ENCODE measurements at places on chromosomes 5 and 9. TPM values are rescaled to one million over a fixed set of nuclear protein-coding genes. Genes with fewer than 3 reads are reported as not detected.

- no peak for DNase-seq
Measured at GRCh38 chr9:115978659-115979096, 174.9 kb upstream of the PAPPA start.

GRCh38 chr5:91381774-91382359 lies 1.2 kb downstream of the ARRDC3 start:
- peak; percentile 59 for DNase-seq

DNA sequence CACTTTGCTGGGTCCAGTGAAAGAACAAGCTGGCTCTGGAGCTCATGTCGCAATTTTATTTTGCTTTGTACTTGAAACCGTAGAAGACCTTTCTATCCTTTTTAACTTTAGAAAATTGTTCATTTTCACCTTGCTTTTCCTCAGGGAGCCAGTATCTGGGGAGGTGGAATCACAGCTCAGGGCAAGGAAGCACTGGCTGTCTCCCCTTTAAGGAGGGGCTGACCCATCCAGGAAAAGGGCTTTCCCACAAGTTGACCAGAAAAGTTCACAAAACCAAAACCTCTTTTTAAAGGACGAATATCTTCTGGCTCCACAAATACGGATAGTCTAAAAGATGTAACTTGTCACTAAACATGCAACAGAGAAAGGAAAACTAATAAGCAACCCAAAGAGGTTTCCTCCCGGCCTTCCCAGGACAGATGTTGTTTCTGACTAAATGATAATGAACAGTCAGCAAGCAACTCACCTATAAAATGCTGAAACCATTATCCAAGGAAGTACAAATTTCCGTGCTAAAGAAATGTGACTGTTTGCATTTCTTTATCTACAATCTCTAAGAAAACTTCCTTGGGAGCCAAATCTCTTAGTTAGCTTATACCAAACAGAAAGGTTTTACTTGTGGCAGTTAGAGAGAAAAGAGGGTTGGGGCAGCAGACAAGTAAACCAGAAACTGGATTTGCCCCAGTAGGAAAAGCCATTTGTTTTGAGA lies 278.2 kb downstream of the PLK2 start:
- no peak for DNase-seq

DNA sequence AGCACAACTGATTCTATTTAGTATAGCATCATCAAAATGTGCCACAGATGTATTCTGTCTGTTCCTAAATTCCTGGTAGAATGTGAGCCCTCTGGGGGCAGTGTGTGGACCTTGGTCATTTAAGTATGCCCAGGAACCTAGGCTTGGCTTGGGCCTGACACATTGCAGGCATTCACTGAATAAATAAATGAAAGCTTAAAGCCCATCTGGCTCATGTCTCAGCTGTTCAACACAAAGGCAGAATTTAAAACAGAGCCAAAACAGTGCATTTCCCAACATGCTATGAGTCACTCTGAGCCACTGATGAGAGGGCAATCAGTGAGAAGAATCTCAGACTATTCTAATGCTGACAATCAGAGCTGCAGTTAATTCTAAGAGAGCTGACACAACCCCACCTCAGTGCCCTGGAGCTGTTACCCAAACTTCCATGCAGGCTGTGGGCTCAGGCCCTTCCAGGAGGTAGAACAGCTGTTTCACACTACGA lies 8.1 kb downstream of the FAM193B start:
- DNase-seq, result peak; percentile 95

GRCh38 chr5:149072791-149073190 lies 9.9 kb upstream of the SH3TC2 start:
- DNase-seq, result no peak

GRCh38 chr9:129806061-129806460 lies 3.1 kb downstream of the TOR1B start:
- DNase-seq, result no peak

DNA sequence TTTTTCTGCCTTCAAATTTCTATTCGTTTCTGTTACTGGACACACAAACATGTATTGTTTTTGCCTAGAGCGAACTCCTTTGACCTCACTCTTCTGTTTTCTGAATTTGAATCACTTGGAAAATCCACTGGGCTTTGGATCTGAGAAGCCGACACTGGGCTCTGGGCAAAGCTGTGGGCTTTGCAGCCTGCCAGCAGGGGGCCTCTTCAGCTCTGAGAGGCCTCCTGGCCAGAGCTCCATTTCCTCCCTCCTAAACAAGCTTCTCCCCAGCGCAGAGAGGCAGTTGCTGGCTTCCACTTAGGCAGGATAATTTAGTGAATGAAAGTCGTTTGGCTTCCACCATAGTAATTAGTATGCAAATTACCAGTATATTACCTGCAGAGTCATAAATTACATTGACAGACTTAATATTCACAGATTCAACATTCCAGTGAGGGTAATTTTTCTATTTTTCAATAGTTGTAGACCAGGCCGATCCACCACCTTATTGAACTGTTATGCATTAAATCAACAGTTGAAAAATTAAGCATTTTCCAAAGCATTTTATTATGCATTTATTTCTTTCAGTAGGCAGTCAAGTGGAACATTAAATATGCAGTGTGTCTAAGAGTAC lies 104.0 kb upstream of the ZNF366 start:
- DNase-seq, result no peak

The OBP2B gene
- total RNA-seq, result not detected

DNA sequence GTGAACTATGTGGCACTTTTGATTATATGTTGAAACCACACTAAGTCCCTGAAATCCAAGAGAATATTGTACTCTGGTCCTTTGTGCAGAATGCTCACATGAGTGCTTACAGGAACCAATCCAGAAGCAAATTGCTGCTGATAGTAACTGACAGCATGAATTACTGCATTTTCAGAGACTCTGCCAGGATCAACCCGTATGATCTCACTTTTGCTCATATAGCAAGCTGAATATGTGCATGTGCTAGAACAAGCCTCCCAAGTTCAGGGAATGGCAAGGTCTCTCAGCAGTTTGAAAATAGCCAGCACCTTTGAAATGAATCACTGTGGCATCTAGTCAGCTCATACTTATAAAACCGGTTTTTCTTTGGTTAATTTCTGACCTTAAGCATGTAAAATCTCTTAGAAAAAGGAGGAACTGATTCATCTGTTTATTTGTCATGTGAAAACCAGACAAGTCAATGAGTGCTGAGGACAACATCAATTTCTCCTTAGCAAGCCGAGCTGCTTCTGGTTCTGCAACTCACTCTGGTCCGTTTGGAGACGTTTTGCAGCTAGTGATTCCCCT lies 215.7 kb upstream of the ELL2 start:
- peak; percentile 97 for DNase-seq

DNA sequence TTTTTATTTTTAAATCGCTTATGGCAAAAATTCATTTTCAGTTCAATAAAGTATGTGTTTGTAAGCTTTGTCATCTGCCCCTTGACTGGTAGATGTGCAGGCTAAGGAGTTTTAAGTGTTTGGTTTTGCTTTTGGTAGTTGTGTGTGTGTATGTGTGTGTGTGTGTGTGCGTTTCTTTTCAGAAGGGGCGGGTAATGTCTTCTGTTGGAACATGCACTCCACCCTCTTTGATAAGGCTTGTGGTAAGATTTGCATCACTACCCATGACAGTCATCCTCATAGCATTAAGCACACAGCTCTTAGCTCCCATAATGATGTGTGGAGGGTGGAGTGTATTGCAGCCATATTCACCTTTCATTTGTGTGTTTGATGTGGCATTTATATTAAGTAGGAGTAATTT lies 92.1 kb upstream of the FSD1L start:
- DNase-seq, result no peak

- no peak for DNase-seq
Measured at GRCh38 chr5:99000876-99001275, 72.1 kb upstream of the CHD1 start.

GRCh38 chr5:138544181-138545134 lies 1.4 kb upstream of the ETF1 start:
- no peak for DNase-seq

DNA sequence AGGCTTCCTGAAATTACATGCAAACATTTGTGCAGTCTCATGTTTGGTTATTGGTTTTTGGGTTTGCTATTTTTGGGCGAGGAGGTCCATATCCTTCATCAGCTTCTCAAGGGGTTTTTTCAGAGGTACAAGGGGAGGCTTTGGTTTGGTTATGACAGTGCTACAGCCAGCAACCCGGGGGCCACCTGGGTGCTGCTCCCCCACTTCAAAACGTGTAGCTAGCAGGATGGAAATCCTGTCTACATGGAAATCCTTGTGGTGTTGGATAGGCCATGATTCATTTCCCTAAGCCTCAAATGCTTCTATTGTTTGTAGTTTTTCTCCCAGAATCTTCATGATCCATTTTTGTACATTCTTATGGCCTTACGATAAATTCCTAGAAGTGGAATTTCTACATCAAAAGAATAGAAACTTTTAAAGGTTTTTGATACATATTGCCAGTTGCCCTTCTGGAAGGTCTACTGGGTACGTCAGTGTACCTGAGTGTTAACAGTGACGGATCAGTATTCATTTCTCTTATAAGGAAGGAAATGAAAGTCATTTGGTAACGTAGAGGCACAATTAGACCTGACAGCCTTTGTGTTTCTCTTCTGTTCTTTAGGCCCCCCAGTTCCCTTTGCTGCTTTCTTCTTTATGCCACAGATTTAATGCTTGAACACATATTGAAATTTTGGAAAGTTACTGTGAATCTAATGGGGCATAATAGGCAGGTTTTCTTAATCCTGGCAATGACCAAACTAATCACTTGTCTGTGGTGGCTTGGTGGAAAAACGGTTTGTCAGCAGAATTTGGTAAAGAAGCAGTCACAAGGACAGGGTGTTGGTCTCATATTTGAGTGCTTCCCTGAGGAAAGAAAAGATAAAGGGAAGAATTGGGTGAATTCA lies 69.7 kb upstream of the ABL1 start:
- no peak for DNase-seq

DNA sequence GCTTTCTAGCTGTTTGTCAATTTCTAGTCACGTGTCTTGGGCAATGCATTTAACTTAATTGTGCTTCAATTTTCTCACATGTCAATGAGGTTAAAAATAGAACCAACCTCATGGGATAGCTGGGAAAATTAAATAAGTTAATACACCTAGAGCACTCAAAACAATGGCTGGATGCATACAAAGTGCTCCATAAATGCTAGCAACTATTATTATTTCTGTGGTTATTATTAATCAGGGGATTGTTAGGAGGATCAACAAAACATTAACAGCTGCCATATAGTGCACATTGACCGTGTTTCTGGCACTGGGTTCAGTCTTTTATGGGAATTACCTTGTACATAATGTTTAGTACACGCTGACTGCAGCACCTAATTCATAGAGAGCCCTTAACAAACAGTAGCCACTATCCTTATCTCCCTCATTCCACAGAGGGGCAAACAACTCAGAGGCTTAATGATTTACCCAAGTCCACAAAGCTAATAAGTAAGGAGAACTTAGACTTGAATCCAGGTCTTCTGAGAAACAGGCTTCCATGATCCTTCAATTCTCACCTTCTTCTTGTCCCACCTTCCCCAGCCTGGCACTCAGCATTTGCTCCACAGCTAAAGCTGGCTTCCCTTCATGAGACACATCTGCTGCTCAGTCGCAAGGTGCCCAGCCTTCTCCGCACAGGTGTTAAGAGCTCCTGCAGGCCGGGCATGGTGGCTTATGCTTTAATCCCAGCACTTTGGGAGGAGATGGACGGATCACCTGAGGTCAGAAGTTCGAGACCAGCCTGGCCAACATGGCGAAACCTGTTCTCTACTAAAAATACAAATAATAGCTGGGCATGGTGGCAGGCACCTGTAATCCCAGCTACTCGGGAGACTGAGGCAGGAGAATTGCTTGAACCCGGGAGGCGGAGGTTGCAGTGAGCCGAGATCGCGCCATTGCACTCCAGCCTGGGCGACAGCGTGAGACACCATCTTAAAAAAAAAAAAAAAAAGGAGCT lies 137.4 kb upstream of the ABCA1 start:
- no peak for DNase-seq

DNA sequence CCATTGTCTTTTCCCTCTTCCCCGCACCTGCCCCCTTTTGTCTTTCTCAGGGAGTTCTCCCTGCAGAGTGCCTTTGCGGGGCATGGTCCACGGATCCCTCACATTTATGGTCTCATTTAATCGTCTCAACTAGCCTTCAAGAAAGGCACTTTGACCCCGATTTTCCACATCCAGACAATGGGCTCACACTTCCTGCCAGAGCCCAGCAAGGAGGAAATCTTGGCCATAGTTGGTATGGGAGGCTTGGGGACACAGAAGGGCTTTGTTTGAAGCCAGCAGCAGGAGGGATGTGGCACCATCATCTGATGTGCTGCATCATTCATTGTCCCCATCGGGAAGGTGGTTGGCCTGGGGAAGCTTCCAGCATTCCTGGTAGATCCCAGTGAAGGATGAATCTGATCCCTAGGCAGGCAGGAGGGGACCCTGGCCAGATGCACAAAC lies 24.9 kb downstream of the GSN start:
- no peak for DNase-seq

- DNase-seq, result no peak
Measured at GRCh38 chr9:101417389-101417788, 18.2 kb downstream of the ALDOB start.

GRCh38 chr5:64457846-64458245 lies 48.0 kb upstream of the RGS7BP start:
- no peak for DNase-seq

GRCh38 chr5:59222687-59223511 lies 640.0 kb downstream of the RAB3C start:
- peak; percentile 4 for DNase-seq

GRCh38 chr9:36765468-36766341 lies 193.0 kb downstream of the MELK start:
- no peak for DNase-seq

GRCh38 chr9:11537566-11537965 lies 924.8 kb upstream of the PTPRD start:
- no peak for DNase-seq

The GABRA1 gene
- not detected for total RNA-seq

GRCh38 chr5:7246287-7246686 lies 149.7 kb upstream of the ADCY2 start:
- no peak for DNase-seq

The IL3 gene
- not detected for total RNA-seq

- DNase-seq, result no peak
Measured at GRCh38 chr5:135364421-135365262, 34.4 kb downstream of the MACROH2A1 start.

The PCDHGB6 gene
- not detected for total RNA-seq

DNA sequence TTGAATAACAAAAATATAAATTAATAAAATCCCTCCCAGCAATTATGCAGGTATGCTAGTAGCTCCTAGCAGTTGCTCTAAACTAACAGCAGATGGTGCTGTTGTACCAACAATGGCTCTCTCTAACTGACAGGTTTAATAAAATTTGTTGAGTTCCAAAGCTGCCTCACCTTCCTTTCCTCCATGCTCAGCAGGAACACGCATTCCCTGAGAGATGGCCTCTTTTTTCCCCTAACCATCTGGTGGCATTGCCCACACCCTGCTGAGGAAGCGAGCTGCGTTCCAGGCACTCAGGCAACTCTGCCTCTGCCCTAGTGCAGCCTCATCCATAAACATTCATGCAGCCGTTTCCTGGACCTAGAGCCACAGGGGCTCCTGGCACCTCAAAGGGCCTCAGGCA lies 106.2 kb downstream of the KLHL3 start:
- DNase-seq, result no peak

- no peak for DNase-seq
Measured at GRCh38 chr9:5265939-5266338, 34.7 kb downstream of the INSL4 start.
